ENCODE measurements at places on chromosomes 2 and 18.
A peak's percentile ranks its signal among the peaks of the same experiment; 100 is the strongest.

- no peak for DNase-seq
Measured at GRCh38 chr2:188984065-188984491, 9.9 kb downstream of the COL3A1 start.

- no peak for DNase-seq
Measured at GRCh38 chr18:45938488-45938935, 28.6 kb downstream of the EPG5 start.

GRCh38 chr2:73970850-73971471 is 13.7 kb upstream of the TET3 start:
- peak; percentile 41 for DNase-seq

GRCh38 chr2:18690342-18690741 is 101.0 kb upstream of the NT5C1B start:
- no peak for DNase-seq

DNA sequence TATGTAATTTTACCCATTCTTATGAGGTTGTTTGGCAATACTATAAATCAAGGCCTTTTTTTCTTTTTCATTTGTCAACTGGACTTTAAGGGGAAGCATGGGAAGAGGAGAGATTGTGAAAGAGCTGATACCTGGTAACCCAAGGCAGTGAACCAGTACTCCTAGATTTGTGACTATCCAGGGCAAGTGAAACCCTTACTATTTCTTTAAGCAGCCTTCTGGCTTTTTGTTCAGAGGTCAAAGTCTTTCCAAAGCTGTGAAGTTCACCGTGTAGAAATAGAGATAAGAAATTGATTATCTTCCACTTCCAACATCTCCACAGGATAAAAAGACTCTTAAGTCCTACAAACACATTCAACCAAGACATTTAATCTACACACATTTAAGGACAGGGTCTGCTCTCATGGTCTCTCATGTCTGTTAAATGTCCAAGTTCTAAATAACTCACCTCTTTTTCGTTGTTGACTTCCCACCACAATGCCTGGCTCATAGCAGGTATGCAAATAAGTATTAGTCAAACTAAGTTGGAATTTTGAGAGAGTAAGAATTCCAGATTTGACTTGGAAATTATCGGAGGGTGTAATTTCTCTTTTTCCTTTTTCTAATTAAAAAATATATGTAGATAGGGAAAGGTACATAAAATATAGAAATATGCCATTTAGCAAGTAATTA is 485.8 kb downstream of the STK39 start:
- no peak for DNase-seq

DNA sequence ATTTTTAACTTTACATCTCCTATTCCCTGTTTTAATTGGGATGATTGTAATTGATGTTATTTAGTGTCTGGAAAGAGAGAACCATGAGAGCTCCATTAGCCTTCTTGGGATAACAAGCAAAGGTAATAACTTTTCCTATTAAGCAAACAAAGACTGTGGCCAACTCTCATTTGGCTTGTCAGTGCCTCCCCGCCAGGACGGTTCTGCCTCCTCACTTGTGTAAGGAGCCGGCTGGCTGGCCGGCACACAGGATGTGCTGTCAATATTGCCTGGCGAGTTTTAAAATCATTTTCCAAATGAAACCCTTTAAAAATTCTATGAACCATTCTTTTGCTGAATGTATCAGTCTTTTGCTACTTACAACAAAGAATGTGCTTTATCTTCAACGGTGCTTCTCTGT is 898.3 kb downstream of the CPS1 start:
- DNase-seq, result no peak

DNA sequence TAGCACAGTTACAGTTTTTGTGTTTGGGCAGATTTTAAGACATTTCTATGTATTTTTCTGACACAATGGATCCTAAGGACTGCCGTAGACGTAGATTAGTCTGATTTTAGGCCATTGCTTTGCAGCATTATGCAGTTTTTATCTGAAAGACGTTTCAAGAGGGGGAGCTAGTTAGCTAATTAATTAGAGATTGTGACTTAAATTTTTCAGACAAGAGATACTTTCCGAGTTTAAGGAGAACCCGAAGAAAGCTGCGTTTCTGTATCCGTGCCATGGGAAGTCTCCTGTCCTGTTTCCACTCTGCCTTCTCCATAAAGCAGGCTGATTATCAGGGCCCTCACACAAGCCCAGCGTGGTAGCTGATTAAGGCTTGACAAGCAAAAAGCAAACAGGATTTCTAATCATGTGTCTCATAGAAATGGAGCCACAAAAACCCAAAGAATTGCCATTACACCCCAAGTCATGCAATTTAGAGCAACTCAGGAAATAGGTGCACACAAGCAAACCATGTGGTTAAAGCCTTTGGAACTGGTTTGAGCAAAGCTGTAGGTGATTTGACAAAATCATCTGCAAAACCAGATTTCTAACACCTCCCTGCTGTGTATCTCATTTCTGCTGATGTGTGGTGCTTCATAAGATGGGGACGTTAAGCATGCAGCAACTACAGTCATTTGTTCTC is 808.1 kb downstream of the RNF144A start:
- no peak for DNase-seq

DNA sequence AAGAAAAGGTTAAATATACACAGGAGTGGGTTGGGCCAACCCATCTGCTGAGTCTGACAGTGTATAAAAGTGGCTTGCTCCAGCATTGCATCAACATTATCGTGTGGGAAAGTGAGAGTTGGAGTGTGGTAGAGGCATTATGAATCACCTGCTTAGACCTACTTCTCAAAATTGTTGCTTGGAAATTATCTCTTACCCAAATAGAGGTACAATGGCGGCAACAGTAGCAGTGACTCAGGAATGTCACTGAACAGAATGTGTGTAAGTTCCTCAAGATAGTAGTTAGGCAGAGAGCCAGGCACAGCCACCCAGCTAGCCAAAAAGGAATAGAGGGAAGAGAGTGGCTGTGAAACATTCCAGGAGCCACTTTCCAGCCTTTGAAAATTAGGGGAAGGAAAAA is 616.0 kb downstream of the NUP35 start:
- no peak for DNase-seq

DNA sequence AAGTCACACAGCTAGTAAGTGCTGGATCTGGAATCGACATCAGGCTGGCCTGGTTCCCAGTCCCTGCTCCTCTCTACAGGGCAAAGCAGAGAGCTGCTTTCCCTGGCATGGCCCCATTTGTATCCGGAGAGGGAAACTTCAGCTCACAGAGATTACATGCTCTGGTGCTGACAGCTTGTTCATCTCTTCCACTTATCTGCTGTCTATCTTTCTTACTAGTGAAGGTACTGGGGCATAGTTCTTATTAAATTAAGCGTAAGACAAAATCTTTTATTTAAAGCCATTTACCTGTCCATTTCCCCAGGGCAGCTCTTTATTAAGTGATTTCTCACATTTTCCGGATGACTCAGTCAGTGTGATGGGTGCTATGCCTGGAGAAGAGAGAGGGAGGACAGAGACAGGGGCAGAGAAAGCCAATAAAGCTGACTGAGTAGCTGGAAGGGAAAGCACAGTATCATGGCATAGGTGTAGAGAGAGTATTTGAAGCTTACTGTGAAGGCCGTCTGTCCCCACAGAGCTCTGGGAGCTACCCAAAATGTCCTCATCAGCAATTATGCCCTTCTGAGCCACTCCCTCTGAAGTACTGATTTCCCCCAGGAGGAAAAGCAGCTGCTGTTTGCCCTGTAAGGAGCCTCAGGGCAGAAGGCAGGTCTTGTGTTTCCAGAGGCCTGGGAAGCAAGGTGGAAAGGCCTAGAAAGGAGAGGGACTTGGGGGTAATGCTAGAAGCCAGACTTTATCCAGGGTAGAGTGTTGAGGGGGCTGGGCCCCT is 44.1 kb upstream of the EPAS1 start:
- DNase-seq, result no peak

GRCh38 chr2:190911813-190912212 is 31.2 kb downstream of the GLS start:
- DNase-seq, result no peak

DNA sequence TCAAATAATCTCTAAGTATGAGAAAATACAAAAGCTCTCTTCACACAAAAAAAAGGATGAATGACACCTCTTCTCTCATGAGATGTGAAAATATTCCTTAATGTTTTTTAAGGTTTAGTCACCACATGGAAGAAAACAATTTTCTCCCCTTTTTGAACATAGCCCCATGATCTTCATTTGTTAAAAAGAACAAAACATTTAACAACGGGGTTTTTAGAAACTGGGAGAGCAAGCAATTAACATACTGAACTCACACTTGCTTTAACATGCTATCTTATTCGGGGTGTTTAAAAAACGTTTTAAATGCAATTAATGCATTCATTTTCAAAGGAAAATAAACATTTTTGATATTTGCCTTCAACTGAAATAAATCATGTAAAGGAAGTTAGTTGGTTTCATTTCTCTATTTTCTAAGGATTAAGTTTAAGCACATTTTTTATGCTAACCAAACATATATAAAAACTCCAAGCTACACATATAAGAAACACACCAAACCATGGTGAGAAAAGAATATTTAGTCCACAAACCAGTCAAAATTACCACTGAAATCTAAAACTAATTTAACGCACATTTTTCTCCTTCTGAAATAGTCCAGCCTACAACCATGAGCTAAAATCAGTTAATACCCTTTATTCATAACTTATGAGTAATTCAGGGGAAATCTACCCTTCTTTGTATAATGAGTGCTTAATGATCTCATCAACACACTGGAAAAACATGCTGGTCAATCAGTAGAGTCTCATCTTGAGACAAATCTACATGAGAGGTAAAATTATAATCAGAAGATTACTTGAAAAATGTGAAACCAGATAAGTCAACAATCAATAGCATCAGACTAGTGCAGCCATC is 8.2 kb downstream of the FBXO11 start:
- DNase-seq, result no peak

All from stimulated activated CD4-positive, alpha-beta T cell treated with anti-CD3 and anti-CD28 coated beads, TNF-alpha, amount 100 ng/mL, for 24 hours (primary cell).